ENCODE measurements at places on chromosomes 7 and 10.

DNA sequence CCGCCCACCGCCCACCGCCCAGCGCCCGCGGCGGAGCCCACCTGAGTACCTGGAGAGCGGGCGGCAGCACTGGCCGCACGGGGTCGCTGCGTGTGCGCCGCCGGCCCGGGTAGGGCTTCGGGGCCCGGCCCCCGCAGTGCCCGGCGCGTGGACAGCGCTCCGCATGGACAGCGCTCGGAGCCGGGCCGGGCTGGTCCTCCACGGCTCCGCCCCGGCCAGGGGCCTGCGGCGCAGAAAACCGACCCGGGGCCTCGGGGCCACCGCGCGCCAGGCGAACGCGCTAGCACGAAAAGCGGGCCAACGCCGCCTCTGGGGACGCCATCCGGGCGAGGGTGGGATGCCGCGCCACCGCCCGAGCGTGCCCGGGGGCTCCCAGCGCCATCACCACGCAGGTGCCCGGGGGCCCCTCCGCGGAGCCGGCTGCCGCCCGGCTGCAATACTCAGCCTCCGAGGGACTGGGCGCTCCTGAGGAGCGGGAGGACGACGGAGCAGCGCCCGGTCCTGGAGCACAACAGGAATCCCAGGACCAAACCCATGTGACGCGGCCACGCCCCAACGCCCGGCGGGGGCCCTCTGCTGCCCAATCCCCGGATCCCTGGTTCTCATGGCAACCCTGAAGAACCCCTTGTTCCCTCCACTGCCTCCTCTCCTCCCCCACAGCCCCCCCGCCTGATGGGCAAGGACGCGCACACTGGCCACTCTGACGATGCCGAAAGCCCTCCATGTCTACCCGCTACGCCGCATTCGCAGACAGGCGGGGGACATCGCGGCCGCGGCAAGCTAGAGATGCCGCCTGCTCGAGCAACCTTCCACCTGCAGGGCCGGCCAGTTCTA lies at the start of gene GRB10:
TSS of gene GRB10 (minus strand) at position 522 of the 834 bp plus-strand sequence. CDS start 50,574 bp downstream, outside the sequence.
- DNase-seq, result no peak

DNA sequence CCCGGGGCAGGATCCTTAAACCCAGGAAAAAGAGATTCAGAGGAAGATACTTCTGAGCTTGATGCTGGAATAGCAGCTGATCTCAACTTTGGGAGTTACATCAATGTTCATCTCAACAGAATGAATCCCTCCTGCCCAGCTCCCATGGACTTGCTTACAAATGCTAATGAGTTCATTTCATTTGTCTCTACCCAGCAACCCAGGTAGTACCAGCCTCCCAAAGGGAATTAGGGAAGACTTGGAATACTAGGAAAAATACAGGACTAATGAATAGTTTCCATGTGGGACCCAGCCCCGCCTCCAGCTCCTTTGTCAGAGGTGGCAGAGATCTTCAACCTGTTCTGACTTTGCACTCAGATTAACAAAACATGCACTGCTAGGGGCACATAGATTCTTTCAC lies 22.1 kb upstream of the TCF7L2 start:
- DNase-seq, result no peak

DNA sequence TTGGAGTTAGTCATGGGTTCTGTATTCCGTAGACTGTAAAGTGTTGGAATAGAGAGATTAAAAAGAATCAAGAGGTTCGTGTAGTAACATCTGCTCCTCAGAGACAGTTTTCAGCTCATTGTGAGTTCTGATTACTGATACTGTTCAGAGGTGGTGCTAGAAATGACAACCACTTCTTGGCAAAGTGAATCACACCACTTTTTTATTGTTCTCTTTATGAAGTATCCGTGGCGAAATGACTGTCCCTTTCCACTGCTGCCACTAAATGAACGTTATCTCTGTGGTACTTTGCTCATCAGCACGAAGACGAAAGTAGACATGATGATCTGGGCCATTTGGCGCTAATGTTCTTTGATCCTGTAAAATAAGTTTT lies 860 bp downstream of the RPP30 start:
- no peak for DNase-seq

GRCh38 chr7:98178762-98179490 lies 32.3 kb upstream of the BHLHA15 start:
- no peak for DNase-seq
